ENCODE measurements at places on chromosomes 5 and 9.

GRCh38 chr9:16485575-16486321 lies 384.7 kb downstream of the BNC2 start:
- no peak for DNase-seq

DNA sequence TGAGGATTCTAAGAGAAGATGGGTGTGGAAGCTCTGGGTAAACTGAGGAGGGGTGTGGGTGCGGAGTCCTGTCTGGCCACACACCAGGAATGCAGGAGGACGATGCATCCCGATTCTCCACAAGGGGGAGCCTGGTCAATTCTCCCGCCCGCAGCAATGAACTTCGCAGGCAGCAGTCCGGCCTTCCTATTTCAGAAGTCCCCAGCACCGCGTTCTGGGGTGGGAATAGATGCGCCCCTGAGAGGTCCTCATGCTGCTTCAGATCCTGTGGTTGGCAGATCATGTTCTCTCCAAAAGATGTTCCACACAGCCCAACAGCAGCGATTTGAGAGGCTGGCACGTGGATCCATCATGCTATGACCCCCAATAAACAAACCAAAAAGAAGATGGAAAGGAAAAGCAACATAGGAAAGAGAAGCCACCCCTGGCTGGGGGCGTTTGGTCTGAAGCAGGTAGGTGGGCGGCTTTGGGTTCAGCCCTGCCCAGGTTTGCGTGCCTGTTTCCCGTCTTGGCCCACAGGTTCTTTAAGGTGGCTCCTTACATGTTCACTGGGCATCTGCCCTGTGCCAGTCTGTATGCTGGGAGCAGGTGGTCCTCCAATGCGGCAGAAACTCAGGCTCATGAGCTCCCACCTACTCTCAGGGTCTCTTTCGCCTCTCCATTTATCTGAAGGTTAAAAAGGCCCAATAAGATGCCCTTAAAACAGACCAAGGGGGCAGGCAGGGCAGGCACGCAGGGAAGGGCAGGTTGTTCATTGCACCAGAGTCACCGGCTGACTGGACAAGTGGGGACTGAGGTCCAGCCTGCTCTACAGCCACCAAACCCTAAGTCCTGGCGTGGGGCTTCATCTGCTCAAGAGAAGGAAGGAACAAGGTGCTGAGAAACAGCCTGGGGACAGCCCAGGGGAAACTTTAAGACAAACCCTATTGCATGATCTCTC lies 171.6 kb downstream of the PAX5 start:
- peak; percentile 15 for DNase-seq

DNA sequence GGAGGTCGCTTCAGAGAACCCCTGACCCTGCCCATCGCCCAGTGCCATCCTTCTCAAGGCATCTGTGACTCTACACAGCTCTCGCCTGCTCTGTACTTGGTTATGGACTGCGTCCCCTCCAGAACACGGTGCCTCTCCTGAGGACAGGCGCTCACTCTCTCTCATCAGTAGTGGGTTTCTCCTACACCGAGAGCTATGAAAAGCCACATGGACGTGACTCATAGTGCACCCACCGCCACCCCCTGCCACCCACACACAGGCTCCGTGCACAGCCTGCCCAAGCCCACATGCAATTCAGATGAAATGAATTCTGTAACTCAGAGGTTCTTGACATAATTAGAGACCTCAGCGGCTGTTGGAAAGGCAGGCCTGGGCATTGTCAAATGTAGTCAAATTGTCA lies 13.9 kb downstream of the GTF3C5 start:
- DNase-seq = no peak

DNA sequence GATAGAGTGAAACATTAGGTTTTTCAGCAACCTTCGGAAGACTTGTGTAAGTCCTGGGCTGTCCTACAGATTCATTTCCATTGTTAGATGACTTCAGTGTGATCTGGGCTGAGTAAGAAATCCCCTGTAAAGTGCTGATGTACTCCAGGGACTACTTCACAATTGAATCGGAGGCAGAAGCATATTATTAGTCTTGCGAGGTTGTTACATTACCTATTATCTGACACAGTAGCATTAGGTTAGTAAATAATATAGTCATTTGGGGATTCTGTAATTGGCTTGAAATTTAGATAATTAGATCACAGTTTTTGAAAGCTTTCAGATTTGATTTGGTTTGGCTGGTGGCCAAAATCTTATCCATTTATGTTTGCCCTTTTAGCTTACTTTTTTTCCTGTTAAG lies 62.4 kb downstream of the DMRT1 start:
- no peak for DNase-seq

DNA sequence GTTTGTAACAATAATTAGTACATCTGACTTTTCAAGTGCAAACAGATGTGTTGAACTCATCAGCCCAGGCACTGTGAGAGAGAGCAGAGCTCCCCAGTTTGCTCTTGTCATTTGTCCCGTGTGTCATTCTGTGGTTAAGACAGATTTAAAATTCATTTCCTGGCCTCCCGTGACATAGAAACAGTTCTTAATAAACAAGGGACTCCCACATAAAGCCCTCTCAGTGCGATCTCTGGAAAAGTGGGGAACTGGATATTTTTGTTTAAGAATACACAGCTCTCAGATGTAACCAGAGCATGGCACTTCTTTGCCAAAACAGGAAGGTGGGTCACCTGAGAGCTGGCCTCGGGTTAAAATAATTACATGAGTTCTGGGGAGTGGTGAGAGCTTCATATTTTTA lies 58.6 kb downstream of the PRKACG start:
- no peak for DNase-seq

- no peak for DNase-seq
These were observed 25.0 kb downstream of the WDR36 start for GRCh38 chr5:111117136-111117535.

- no peak for DNase-seq
These were observed 40.2 kb downstream of the STARD4 start for GRCh38 chr5:111472096-111472495.

- DNase-seq = no peak
These were observed 82.8 kb downstream of the APTX start for GRCh38 chr9:32918628-32919027.

DNA sequence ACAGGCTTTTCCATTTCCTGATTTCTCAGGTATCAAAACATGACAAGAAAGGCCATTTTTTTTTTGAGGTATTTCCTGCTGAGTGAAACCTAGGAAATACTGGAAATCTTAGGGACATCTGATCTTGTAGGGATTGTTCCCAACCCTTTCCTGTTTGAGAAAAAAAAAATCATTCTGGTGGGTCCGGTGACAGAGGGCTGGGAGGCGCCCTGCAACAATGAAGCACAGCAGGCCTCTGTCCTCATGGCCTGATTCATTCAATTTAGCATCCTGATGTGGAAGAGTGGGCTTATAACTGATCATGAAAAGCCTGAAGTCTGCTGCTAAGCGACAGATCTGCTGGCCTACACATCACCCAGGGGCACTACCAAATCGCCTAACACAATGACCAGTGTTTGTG lies 3.0 kb upstream of the C9orf153 start:
- no peak for DNase-seq

- no peak for DNase-seq
These were observed 20.3 kb upstream of the ENC1 start for GRCh38 chr5:74660873-74661272.

- no peak for DNase-seq
These were observed 842 bp downstream of the TMED7 start for GRCh38 chr5:115624994-115625393.

- DNase-seq = no peak
These were observed 100.4 kb upstream of the TLE1 start for GRCh38 chr9:81789721-81790120.

- no peak for DNase-seq
These were observed 5.2 kb downstream of the HNRNPAB start for GRCh38 chr5:178209334-178210072.

DNA sequence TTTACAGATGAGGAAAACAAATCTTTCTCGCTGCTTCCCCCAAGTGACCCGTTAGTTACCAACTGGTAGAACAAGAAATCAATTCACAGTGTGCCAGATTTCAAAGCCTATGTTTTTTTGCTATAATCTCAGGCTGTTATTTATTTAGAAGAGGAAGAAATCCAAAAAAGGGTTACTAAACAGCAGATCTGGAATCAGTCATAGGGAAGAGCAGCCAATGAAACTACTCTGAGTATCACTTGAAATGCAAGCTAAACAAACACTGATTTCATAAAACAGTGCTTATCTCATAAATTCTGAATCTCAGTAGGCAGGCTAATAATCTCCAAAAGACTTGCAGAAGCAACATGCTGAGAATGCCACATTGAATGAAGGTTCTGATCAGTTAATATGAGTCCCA lies 829.5 kb upstream of the ACO1 start:
- DNase-seq = no peak

GRCh38 chr9:93305497-93306020 lies 121.6 kb downstream of the WNK2 start:
- DNase-seq = no peak

DNA sequence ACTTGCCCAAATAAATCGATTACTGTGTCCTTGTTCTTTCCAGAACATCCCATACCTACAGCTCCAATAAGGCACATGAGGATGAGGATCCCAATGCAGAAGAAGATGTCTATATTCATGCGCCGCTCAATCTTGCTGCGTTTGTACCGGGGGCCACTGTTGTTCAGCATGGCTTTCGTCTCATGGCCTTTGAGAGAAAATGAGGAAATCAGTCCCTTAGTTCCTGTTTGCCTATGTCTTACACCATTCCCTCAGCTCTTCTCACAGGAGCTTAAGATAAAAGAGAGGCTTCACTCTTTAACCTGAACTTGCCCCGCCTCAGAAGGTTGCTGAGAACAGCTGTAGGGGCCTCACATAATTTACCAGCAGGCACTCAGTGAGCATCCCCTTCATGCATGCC lies 211.6 kb downstream of the ATP10B start:
- no peak for DNase-seq

DNA sequence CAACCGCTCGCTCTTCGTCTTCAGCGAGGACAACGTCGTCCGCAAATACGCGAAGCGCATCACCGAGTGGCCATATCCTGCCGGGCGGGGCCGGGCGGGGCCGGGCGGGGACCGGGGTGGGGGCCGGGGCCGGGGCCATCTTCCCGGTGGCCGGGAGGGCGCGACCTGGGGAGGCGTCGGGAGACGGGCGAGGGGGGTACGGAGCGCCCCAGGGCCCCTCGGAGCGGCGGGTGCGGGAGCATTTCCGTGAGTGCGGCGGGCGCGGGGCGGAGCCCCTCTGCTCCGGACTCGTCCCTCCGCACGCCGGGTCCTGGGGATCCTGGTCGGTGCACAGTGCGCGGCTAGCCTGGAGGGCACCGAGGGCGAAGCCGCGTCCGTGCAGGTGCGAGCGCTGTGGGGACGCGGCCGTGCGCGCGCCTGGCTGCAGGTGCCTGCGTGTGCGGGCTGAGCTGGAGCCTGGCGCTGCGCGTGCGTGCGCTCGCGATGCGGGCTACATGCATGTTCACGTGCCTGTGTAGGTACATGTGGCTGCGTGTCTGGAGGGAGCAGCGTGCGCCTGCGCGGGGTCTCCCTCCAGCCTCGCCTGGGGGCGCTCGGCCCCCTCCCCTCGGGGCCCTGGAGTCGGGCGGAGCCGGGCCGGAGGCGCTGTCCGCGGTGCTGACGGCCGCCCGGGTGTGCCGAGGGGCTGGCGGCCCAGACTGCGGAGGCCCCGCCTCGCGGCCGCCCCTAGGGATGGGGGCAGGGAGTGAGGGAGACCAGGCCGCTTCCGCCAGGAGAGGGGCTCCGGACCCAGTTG lies 762 bp downstream of the CACNA1B start:
- peak; percentile 42 for DNase-seq

- DNase-seq = no peak
These were observed 380.4 kb downstream of the PTPRD start for GRCh38 chr9:10232352-10232930.

DNA sequence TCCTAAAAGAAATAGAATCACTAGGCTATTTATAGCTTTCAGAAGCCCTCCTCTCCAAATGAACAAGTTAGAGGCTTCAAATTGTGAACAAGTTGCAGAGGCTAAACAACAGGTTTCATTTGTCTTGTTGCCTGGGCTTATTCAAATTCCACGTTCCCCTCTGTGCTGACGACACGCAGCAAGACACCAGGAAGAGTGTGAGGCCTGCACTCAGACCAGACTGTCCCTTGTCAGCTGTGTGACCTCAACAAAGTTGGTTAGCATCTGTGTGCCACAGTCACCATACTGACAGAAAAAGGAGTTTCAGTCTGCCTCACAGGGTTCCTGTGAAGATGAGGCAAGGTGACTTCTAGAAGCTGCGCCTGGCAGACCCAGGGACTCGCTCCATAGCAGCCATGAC lies 22.1 kb upstream of the GABBR2 start:
- no peak for DNase-seq

GRCh38 chr9:133167096-133167730 lies 3.5 kb upstream of the GBGT1 start:
- no peak for DNase-seq

DNA sequence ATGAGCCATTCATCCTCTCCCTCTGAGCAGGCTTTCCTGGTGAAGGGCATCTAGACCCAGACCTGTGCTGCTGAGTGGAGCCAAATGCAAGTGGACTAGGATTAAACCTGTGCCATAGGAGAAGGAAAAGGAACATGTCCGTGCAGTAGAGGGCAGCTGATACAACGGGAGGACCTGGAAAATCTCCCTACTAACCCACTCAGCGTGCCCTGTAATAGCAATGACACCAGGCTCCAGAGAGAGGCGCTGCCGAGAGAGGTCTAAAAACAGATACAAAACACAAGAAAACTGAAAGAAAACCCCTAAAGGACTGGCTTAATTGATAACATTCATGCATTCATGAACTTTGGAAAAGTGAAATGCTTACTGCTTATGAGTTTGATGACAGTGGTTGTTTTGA lies 60.8 kb downstream of the PFDN1 start:
- DNase-seq = no peak

GRCh38 chr5:6452622-6453504 lies 4.2 kb downstream of the UBE2QL1 start:
- no peak for DNase-seq

- no peak for DNase-seq
These were observed 1641.5 kb upstream of the C9orf72 start for GRCh38 chr9:29214690-29215253.

DNA sequence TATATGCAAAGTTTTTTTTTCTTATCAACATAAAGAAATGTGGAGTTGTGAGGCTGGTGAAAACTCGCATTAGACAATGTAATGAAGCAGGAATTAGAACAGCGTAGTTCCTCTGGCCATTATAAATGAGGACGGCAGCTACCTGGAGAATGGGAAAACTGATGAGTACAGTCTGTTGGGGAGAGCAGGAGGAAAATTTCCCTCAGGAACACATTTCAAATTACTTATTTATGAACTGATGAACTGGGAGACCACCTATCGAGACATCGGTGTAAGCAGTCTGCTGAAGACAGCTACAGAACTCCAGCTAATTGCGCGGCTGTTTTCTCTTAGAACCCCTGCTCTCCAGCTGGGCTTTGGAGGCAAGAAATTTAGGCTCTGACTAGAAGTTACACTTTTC lies 343.9 kb upstream of the CLINT1 start:
- DNase-seq = no peak
